ENCODE measurements at places on chromosomes 7 and 10. TPM values are rescaled to one million over a fixed set of nuclear protein-coding genes. Genes with fewer than 3 reads are reported as not detected.

Gene TYW1B
- total RNA-seq = 7.5 TPM

Gene BBS9
- total RNA-seq = 16.6 TPM

Gene DGKB
- not detected for total RNA-seq

Gene EIF5AL1
- total RNA-seq = 0.11 TPM

DNA sequence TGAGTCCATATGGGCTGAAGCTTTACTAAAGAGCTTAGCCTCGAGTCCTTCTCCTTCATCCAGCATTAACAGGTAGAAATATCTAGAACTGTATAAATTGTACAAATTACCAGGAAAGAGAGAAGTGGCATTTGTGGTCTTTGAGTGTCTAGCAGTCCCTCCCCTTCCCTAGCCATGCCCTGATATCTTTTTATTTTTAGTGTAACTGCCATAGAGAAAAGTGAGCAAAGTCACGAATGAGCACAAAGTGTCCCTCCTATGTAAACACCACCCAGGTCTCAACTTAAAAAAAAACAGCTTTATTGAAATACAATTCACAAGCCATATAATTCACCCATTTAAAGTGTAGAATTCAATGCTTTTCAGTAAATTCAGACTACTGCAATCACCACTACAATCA lies 339.0 kb upstream of the ZMIZ1 start:
- DNase-seq = no peak

GRCh38 chr7:91598791-91599190 lies 281.7 kb downstream of the MTERF1 start:
- DNase-seq = no peak

- no peak for DNase-seq
Measured at GRCh38 chr10:21061982-21062381, 164.9 kb upstream of the NEBL start.

DNA sequence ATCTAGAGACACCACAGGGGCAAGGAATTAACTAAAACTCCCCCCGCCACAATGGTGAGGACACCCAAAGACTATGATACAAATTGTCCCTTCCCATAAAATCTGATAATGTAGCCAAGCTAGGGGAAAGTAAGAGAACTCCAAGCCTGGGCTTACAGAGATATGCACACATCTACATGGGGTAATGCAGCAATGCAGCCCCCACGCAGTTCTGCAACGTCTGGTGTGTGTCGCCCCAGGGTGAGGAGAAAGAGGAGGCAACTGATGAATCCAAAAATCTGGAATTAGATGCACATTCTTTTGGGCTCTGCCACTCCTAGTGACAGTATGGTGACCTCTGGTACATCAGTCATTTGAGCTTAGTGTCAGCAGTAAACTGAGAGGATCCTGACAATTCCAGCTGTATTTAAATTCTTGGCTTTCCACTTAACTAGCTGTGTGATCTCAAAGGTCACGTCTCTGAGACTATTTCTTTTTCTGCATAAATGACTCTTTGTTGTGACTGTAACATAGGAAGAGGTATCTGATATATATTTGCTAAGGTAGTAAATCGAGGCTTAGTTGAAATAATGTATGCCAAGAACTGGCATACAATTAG lies 51.5 kb downstream of the PIP4K2A start:
- DNase-seq = no peak

DNA sequence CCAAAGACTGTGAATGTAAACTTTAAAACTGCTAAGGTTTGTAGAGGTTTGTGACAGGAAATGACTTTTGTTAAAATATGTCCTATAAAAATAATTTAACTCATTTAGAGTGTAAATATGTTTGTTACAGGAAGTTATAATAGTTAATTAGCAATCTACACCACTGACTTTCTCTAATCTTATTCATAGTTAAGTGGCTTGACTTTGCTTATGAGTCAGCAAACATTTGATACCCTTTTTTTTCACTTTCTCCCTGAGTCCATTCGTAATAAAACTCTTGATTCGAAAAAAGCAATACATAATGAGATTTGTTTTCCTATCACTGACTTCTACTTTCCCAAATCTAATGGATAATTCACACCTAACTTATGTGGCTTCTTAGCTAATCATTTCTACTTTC lies 317.7 kb upstream of the SEMA3C start:
- DNase-seq = no peak

GRCh38 chr10:25047591-25048301 lies 31.3 kb downstream of the THNSL1 start:
- no peak for DNase-seq

- no peak for DNase-seq
Measured at GRCh38 chr10:122877264-122877663, 2.1 kb downstream of the FAM24B start.

DNA sequence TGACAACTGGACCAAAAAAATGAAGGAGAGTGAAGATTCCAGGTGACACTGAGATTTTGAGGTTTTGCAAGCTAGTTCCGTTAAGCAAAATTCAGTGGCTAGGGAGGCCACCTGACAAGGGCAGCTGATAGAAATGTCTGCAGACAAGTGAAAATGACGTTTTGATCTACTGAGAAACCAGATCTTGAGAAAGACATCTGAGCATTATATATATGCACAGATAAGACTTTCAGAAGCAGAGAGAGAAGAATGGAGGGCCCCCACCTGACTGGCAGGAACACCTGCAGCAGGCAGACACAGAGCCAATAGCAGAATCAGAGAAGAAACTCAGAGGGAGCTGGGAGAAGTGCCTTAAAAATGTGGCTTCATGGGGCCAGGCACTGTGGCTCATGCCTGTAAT lies 76.1 kb upstream of the LRGUK start:
- no peak for DNase-seq

DNA sequence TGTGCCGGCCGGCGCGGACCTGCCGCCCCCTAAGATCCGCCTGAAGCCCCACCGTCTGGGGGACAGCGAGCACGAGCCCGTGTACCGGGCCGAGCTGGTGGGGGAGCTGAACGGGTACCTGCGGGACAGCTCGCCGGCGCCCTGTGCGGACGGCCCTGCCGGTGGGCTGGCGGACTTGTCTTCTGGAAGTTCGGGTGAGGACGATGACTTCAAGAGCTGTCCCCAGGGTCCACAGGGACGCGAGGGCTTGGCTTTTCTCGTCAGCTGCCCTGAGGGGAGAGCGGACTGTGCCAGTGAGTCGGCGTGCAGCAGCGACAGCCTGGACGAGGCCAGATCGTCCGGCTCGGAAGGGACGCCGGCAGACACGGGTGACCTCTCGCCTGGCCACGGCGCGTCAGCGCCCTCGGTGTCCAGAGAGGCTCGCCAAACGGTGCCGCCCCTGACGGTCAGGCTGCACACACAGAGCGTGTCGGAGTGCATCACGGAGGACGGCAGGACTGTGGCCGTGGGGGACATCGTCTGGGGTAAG lies 8.5 kb downstream of the PWWP2B start:
- DNase-seq = no peak
